ENCODE measurements at places on chromosomes 13 and 19. TPM values are rescaled to one million over a fixed set of nuclear protein-coding genes. Genes with fewer than 3 reads are reported as not detected.

FUT3 gene
- total RNA-seq = not detected

SHISA7 gene
- 4.6 TPM for total RNA-seq

SPIB gene
- total RNA-seq = 0.23 TPM

KDM4B gene
- 32.3 TPM for total RNA-seq

FARP1 gene
- 94.3 TPM for total RNA-seq

Data from diencephalon (tissue), 1 donor.